ENCODE measurements at places on chromosomes 5 and 9.
A peak's percentile ranks its signal among the peaks of the same experiment; 100 is the strongest.

GRCh38 chr9:70406434-70406862 lies 8.0 kb downstream of the KLF9 start:
- peak; percentile 75 for DNase-seq

DNA sequence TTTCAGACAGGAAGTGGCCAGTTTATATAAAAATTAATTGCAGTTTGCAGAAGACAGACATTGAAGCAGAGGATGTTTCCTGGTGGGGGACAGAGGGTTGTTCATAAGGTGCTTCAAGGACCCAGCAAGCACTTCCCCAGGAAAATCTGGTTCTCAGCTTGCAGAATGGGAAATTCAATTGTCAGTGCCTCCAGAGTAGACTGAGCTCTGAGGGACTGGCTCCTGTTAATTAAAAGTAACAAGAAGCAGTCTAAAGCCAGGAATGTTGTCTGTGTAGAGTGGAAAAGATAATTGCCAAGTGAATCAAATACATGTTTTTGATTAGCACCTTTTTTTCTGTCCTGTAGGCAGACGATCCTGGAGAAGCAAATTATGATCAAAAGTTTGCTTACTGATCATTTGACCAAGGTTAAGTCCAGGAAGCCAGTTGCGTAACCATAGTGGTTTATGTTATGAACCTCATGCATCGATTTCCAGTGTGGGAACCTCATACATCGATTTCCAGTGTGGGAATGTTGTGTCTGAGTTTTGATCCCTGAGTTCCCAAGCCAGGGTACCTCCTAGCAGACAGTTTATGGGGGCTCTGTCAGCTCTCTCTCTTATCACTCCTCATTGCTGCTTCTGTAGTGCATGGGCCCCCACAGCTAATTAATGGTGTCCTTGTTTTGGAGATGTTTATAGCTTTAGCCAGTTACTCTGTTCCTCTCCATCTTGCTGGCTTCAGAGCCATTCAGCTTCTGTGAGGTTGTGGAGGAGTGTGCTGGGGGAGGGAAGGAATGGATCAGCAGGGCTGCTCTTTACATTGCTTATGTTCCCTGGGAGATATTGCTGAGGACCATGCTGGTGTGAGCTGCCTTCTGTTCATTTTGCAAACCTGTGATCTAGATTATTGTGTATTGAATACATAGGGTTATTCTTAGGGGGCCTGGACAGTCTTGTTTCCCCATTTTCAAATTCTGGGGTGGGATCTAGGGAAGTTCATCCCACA lies 17.1 kb downstream of the MSANTD3 start:
- DNase-seq, result no peak

GRCh38 chr5:21689587-21689986 lies 1163.6 kb downstream of the CDH12 start:
- no peak for DNase-seq

- DNase-seq, result no peak
These were observed 64.7 kb downstream of the FRMD3 start for GRCh38 chr9:83473488-83473971.

GRCh38 chr5:107937204-107937603 lies 266.5 kb upstream of the EFNA5 start:
- no peak for DNase-seq

GRCh38 chr5:39432696-39433530 lies 8.1 kb upstream of the DAB2 start:
- DNase-seq, result no peak

- DNase-seq, result peak; percentile 53
These were observed 20.0 kb downstream of the CEMIP2 start for GRCh38 chr9:71748280-71748743.

DNA sequence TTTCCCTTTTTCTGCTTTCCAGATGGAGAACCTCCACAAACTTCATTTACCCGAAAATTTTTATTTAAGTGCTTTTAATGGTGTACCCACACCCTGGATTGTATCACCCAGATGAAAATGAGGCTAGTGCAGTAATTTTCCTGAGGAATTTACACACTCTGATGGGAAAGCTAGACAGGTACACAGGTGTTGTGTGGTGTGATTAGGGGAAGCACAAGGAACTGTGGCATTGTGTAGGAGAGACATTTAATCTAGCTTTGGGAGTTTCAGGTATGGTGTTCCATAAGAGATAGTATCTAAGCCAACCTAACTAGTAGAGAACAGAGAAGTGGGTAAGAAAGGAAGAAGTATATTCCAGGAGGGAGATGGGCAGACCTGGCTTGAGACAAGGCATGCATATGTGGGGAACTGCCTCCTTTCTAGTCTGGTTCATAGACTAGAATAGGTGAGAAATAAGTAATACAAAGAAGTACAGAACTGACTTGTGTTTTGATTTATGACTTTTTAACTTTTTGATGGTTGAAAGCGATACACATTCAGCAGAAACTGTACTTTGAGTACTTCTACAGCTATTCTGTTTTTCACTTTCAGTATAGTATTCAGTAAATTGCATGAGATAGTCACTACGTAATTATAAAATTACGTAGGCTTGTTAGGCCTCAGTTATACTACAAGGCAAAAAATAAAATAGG lies 22.9 kb upstream of the ROPN1L start:
- DNase-seq, result no peak

GRCh38 chr5:149666212-149666852 lies 63.8 kb upstream of the PPARGC1B start:
- no peak for DNase-seq

GRCh38 chr5:139481580-139482049 lies 943 bp downstream of the STING1 start:
- peak; percentile 53 for DNase-seq

- peak; percentile 22 for DNase-seq
These were observed 260.4 kb downstream of the ARL15 start for GRCh38 chr5:54049963-54050362.

GRCh38 chr5:11863911-11864310 lies 40.3 kb downstream of the CTNND2 start:
- no peak for DNase-seq

DNA sequence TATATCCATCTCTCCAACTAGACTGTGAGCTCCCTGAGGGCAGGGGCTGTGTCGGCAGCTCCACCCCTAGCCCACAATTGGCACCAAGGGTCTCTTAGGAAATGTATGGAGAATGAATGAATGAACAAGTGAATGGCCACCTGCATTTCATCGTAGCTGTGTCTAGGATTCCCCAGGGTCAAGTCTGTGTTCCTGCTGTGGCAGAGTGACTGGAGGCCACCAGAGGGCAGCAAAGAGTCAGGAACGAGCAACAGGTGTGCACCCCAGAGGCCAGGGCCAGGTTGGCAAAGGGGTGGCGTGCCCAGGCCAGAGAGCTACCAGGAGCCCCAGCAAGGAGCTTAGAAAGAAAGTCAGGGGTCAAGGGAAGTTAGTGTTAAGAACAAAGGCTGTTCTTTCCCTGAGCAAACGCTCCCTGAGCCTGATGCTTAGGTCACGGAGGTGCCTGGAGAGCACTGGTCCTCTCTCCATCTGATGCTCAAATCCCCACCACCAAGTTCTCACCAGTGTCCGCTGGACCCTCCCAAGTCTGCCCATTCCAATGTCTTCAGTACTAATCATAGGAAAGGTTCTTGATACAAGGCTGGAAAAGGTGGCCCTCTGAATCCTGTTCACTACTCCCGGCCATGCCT lies 160.7 kb downstream of the PAX5 start:
- peak; percentile 57 for DNase-seq

- DNase-seq, result peak; percentile 12
These were observed 50.9 kb upstream of the PHF2 start for GRCh38 chr9:93525476-93525875.

DNA sequence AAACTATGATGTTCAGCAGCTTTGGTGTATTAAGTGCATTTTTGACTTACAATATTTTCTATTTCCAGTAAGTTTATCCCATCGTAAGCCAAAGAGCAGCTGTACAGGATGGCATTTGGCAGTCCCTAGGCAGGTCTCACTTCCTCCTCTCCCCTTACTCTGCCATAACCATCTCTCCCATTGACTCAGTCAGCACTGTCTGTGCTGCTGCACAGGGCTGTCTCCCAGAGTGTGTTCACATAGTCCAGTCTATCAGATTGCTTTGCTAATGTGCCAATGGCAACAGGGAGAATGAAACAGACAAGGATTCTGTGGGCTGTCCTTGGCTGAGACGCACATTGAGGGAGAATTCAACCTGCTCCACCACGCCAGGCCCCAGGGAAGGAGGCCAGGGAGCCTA lies 47.0 kb upstream of the CAST start:
- no peak for DNase-seq

- peak; percentile 94 for DNase-seq
These were observed 36.2 kb downstream of the SH3PXD2B start for GRCh38 chr5:172417983-172418630.

DNA sequence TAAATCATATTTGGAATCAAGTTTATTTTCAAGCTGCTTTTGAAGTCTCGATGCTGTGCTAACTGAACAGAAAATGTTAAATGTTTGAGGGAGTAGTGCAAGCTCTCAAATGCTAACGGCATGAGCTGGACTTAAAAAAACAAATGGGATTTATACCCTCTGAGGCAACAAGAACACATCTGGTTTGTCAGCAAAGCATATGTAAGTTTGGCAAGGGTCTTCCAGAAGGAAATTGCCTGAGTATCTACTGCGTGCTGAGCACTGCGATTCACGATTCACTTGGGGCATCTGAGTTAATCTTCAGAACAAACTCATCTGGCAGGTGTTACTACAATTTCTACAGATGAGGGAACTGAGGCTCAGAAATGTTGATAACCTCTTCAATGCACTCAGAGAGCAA lies 98.4 kb upstream of the C9orf72 start:
- no peak for DNase-seq

GRCh38 chr9:119272500-119273211 lies 96.6 kb downstream of the BRINP1 start:
- no peak for DNase-seq

- DNase-seq, result no peak
These were observed 28.7 kb downstream of the ANKRD34B start for GRCh38 chr5:80541392-80541791.

GRCh38 chr5:56460681-56461191 lies 227.6 kb upstream of the ANKRD55 start:
- DNase-seq, result no peak

- DNase-seq, result no peak
These were observed 394.3 kb downstream of the GADD45G start for GRCh38 chr9:89999176-89999533.

DNA sequence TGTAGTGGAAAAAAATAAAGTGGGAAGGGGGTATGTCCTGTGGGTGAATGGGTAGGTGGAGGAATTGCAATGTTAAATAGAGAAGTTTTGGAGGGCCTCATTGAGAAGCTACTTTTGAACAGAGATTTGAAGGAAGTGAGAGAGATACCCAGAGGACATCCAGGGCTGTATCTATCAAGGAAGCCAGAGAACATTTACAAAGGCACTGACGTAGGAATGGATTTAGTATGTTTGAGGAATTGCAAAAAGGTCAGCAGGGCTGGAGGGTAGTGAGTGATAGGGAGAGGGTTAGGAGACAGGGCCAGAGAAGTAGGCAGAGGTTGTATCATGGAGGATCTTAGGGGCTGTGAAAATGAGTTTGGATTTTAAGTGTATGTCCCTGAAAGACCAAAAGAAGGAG lies 13.9 kb downstream of the PTTG1 start:
- DNase-seq, result no peak

GRCh38 chr5:176492431-176492830 lies 44.2 kb downstream of the FAF2 start:
- DNase-seq, result no peak

DNA sequence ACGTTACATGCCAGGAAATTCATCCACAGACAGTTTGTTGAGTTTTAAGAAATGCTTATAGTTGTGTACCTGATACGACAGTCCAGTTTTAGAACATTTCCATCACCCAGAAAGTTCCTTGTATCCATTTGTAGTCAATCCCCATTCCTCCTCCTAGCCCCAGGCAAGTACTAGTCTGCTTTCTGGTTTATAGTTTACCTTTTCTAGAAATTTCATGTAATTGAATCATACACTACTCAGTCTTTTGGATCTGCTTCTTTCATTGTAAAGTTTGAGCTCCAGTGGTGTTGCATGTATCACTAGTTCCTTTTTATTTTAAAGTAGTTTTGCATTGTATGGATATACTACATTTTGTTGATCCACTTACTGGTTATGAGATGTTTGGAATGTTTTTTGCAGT lies 291.2 kb downstream of the AOPEP start:
- DNase-seq, result no peak

DNA sequence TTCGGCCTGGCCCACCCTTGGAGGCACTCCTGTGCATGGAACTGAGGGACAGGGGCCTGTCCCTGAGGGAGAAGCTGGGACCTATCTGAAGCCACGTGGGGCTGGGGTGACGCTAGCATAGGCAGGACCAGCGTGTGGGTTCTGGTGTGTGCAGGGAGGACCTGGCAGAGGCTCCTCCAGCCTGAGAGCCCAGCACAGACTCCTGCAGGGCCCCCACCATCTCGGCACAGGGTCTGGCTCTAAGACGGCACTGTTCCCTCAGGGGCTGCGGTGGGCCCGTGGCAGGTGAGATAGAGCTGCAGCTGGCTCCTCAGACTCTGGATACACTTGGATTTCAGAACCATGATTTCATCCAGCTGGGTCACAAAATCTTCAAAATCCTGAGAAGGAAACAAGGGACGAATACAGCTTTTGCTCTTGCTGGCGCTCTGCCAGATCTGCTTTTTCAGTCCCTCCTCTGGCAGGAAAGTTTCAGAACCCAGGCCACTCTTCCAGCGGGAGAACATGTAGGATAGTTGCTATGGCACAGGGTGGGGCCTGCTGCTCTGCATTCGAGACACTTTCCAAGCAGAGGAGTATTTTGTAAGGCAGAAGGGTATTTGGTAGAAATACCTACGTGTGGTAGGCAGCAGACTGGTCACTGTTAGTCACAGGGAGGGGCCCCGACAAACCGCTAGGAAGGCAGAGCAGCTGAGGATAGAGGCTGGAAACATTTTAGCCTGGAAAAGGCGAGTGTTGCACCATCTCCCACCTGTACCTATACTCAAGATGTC lies 74.7 kb downstream of the KIF24 start:
- DNase-seq, result peak; percentile 82

DNA sequence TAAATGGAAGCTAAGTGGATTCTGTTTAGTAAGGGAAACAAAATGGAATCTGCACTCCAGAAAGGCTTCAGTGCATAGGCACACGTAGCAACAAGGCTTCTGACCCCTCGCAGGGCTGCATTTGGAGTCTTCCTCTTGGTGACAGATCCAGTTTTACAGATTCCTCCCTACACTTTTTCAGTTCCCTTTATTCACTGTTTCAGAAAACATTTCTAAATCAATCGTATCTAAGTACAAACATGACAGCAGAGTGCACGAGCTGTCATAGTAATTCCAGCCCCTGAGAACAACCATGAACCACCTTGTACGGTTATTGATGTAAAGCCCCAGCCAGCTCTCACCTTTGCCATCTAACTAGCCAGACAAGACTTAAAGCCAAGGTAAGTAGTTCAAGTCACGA lies 491.6 kb downstream of the SEMA5A start:
- no peak for DNase-seq

GRCh38 chr5:171168171-171168570 lies 140.9 kb upstream of the TLX3 start:
- no peak for DNase-seq

GRCh38 chr5:5188376-5189050 lies 48.4 kb downstream of the ADAMTS16 start:
- DNase-seq, result no peak

DNA sequence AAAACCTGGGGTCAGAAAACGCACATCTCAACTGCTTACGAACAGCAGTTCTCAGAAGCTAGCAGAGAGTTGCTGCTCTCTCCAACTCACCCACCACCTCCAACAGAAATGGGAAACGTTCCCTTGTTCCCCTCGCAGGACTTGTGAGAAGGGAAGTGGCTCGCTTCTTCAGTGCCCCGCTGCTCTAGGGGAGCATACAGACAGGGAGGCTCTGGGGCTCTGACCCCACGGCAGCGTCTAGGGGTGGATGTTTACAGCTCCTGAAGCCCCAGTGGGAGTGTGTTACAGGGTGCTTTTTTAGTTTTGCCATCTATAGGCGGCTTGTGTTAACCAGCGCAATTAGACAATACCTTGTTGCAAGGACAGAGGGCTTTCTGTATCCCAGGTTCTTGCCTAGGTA lies 267.7 kb upstream of the ACTBL2 start:
- DNase-seq, result no peak

Measured in myocyte (in vitro differentiated cells).